ENCODE measurements at places on chromosomes 7 and 10.

DNA sequence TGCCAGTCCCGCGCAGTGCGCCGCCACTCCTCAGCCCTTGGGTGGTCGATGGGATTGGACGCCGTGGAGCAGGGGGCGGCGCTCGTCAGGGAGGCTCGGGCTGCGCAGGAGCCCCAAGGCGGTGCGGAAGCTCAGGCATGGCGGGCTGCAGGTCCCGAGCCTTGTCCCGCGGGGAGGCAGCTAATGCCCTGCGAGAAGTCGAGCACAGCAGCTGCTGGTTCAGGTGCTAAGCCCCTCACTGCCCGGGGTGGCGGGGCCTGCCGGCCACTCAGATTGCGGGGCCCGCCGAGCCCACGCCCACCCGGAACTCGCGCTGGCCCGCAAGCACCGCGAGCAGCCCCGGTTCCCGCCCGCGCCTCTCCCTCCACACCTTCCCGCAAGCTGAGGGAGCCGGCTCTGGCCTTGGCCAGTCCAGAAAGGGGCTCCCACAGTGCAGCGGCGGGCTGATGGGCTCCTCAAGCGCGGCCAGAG, 14.4 kb upstream of the WASL start:
- no peak for DNase-seq

DNA sequence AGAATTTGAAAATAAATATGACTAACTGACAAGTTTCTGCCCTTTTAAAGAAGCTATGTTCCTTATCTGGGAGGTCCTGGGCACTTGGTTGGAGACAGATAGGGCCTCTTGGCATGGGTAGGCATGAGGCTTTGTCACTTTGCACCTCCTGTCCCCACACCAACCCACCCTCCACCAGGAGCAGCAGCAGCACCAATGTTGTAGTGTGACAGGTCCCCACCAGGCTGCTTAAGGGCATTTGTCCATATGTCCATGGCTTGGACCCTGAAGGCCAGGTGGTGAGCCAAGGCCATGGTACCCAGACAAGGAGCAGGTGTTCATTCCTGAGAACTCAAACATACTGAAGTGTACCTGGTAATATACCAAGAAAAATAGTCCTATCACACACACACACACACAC, 629.1 kb downstream of the ACTR3B start:
- no peak for DNase-seq

DNA sequence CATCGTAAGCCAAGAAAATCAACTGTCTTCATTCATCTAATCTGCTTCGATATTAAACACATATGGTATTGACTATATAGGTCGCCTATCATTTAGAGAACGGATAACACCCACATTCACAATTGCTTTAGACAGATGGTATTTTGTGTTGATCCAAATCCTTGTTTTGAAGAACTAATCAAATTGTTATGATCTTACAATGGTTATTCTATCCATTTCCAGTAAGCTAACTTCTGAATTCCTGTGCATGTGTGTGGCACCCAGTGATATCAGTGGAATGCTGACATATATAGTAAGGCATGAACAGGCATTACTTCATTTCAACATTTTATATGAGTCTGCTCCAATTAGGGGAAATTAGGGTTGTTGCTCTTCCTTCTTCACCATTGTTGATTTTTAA, 98.8 kb downstream of the SEMA3E start:
- no peak for DNase-seq

- no peak for DNase-seq
Measured at GRCh38 chr7:116711790-116712189, 39.8 kb downstream of the MET start.

- DNase-seq, result peak; percentile 21
Measured at GRCh38 chr7:50560865-50561351, 4.3 kb downstream of the DDC start.

GRCh38 chr10:49298983-49299815, at the start of gene C10orf71:
Gene C10orf71 (plus strand): TSS chr10:49299170. CDS start chr10:49322546, 23,376 bp downstream.
- DNase-seq, result peak; percentile 41

GRCh38 chr7:66883716-66884115, 37.3 kb upstream of the TMEM248 start:
- no peak for DNase-seq

GRCh38 chr10:90963331-90963730, 42.4 kb upstream of the ANKRD1 start:
- DNase-seq, result no peak

GRCh38 chr7:138465046-138465445, 5.0 kb downstream of the TRIM24 start:
- DNase-seq, result no peak

GRCh38 chr7:41481353-41481752, 221.5 kb downstream of the INHBA start:
- DNase-seq, result no peak

GRCh38 chr10:24168258-24169170, 40.4 kb upstream of the KIAA1217 start:
- DNase-seq, result no peak

DNA sequence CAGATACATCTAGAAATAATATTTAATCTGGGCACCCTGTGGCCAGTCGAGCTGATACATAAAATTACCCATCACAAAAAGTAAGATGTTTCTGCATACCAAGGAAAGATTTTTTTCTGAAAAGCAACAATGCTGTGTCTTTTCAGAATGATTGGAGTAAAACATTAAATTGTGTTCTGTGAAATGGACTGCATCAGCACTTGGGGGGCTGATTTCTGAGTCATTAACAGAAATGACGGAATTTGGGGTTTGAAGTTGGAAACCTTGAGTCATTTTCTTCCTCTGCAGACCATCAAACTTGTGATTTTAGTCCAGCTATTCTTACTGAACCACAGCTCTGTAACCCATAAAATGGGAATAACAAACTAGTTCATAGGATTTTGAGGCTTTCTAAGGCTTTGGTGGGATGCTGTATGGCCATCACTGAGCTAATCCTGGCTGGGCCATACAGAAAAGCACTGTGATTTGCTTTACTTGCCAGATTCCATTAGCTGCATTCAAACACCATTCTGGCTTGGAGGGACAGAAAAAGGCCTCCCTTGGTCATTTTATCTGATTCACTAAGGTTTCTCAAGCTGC, 739.4 kb upstream of the IGFBP3 start:
- no peak for DNase-seq

- peak; percentile 37 for DNase-seq
Measured at GRCh38 chr7:55130395-55131141, 111.8 kb downstream of the EGFR start.

- DNase-seq, result no peak
Measured at GRCh38 chr10:42367532-42368230, 270.7 kb downstream of the ZNF33B start.

DNA sequence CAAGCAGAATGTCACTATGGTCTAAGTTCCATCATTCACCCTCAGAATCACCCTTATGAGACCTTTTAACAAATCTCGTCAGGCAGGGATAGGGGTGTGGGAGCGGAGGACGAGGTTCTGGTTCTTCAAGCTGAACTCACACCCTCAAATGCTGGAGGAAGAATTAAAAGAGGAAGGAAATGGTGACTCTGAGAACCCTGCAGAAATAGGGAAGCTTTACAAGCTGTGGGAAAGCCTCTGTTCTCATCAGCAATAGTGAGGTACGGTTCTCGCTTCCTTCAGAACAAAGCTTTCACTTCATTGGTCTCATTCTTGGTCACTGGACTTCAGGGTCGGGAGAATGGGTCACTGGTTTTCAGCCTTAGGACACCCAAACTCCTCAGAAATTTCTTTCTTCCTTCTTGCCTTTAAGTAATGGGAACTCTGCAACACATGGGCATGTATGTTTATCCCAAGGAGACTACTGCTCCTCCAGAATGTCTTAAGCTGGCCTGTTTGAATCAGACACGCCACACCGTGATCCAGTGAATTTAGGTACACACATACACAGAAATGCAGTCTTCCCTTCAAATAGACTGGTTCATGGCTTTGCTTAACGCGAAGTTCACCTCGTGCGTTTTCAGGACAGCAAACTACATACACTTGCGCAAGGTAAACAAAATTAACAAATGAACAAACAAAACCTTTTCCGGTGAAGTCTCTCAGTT, 226.0 kb downstream of the SFMBT2 start:
- DNase-seq, result no peak

DNA sequence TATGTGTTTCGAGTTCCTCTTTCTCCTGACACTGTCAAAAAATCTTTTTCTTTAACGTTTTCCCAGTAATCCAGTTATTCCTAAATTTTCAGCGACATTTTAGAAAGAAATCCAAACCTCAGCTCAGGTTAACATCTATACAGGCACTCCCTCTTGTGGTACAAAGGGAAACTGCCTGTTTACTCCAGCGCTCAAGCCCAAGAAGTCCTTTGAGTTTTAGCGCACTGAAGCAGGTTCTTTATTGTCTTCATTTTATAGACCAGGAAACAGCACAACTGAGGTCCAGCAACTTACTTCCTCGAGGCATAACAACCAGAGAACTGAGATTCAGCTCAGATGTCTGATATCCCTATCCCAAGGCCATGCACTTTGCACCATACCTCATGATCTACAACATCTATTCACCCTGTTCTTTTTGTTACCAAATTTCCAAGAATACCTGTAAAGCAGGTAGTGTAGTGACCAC, 287.2 kb upstream of the MKLN1 start:
- peak; percentile 57 for DNase-seq

- DNase-seq, result no peak
Measured at GRCh38 chr7:14894826-14895225, 7.7 kb downstream of the DGKB start.

GRCh38 chr10:28489206-28489605, 43.7 kb upstream of the WAC start:
- no peak for DNase-seq

GRCh38 chr7:112381311-112382091, 68.8 kb upstream of the IFRD1 start:
- DNase-seq, result no peak

GRCh38 chr10:124521429-124521871, 59.8 kb downstream of the LHPP start:
- no peak for DNase-seq

GRCh38 chr10:3472287-3473051, 299.9 kb upstream of the PITRM1 start:
- no peak for DNase-seq

DNA sequence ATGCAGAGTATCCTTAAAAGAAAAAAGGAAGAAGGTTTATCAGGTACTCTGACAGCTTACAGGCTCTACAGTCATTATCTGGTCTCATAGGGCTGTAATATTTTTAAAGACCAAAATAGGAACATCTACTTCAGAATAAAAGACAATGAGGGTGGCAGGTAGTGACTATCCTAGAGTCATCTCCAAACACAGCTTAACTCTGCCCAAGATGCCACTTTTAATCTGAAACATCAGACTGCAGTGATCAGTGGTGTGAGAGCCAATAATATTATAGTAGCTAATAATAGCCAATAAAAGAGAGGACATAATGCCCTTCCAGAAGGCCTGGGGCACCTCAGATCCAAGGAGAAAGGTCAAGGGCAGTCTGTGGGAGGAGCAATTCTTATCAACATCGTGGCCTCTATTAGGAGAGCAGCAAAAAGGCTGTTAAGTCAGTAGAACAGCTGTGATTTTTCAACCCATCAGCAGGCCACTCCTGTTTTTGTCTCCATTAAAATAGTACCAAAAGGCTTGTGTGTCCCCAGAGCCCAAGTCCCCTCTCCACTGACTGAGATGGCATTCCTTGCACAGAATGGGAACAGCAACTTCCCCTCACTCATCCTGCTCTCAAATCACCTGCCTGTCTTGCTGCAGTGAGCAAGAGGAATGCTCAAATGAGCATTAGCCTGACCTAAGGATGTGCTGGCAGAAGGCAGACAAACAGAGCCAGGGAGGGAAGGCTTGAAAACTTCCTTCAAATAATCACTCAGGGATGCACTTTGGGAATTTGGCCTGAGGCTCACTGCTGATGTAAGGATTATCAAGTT, 20.7 kb upstream of the SPOCK2 start:
- peak; percentile 19 for DNase-seq

DNA sequence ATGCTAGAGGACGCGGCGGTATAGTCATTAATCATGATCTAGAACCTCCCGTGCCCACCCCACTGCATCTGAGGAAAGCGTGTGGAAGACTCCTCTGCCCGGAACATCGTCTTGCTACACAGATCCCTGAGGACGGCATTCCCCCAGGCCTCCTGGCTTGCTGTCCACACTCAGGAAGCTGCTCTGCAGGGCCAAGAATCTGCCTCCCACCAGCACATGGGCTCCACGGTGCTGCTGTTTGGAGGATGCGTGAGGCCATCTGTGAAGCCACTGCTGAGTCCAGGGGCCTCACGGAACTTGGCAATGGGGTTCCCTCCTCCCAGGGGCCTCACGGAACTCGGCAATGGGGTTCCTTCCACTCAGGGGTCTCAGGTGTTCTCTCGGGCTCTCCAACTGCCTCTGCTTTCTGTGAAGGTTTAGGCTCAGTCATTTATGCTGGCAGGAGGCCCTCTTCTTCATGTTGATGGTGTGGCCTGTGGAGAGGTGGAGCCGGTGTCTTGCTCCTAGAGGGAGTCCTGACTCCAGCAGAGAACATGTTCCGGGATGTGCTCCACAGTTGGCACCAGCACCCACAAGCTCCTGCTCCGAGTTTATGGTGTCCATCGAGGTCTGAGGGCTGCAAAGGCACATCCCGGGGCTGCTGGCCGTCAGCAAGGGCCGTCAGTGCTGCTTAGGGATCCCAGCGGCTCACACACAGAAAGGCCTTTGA, 273.3 kb downstream of the DNAJB6 start:
- DNase-seq, result no peak

GRCh38 chr7:37971491-37971890, 51.1 kb downstream of the EPDR1 start:
- DNase-seq, result no peak

- DNase-seq, result no peak
Measured at GRCh38 chr7:8040768-8041369, 72.3 kb downstream of the GLCCI1 start.

- no peak for DNase-seq
Measured at GRCh38 chr7:101620991-101621390, 8.1 kb downstream of the MYL10 start.

- DNase-seq, result peak; percentile 96
Measured at GRCh38 chr7:27130540-27131389, at the start of gene HOXA4. Gene HOXA4 (minus strand): TSS chr7:27130757. CDS start chr7:27130733, 24 bp downstream.

GRCh38 chr10:46554166-46554781, 2.2 kb downstream of the GPRIN2 start:
- DNase-seq, result peak; percentile 1

DNA sequence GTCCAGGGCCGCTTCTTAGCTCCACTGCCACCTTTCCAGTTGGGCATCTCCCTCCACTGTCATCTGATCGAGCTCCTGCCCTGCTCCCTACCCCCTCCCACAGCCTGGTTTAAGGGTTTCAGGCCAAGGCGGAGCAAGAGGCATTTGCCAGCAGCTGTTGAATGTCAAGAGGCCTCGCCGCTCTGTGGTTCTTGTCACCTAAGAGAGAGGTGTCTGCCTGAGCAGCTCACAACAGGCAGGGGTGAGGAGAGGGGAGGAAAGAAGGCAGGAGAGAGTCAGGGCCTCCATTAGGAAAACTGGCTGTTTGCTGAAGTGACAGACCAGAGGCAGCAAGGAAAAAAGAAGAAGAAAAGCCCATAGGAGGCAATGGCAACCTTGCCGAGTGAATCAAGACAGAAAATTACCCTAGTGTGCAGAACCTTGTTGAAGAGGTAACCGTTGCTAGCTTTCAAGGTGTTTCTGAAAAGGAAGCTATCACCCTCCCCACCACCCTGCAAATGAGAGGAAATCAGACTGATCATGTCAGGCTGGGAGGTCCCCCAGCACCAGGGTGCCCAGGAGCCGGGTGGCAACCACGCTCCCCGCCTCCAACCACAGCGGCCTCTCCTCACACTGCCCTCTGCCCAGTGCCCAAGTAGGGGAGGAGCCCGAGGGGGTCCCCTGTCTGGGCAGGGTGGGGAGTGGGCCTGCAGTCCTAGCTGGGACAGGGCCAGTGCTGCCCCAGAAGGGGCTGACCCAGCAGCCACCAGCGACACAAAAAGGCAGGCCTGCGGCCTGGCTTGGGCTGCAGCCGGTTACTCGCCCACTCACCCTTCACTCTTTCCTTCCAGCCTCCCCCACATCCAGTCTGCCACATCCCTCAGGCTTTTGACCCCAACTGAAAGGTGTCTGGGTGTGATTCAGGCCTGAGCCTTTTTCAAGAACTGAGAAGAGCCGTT, 7.1 kb downstream of the GATA3 start:
- DNase-seq, result no peak
